ENCODE measurements at places on chromosomes 7 and 10.

- no peak for DNase-seq
These were observed 26.8 kb downstream of the TLX1 start for GRCh38 chr10:101157756-101158458.

- DNase-seq, result no peak
These were observed 81.8 kb upstream of the CAV2 start for GRCh38 chr7:116417593-116418345.

- DNase-seq, result no peak
These were observed 46.3 kb downstream of the PHYHIPL start for GRCh38 chr10:59222788-59223187.

DNA sequence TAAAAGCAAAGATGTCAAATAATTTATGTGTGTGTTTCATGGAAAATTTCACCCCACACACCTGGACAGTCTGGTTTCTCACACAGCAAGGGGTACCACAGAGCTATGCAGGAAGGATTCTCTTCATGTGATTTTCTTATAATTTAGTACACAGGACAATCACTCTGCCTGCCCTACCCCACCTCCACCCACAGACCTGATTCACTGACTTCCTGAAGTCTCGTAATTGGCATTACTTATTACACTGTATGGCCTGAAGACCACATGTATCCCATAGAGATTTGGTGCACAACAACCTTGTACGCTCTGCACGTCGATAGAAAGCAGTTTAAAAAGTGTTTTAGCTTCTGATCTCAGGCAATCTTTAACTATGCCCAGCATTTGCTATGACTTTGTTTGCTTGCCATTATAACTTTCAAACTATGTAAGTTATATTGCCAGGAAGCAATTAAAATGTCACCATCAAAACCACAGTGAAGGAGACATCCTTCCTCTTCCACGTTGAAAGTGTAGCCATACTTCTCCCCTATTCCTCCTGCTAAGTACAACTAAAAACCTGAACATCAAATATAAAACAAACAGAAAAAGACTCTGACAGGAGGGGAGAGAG, 279.4 kb upstream of the IMMP2L start:
- no peak for DNase-seq

DNA sequence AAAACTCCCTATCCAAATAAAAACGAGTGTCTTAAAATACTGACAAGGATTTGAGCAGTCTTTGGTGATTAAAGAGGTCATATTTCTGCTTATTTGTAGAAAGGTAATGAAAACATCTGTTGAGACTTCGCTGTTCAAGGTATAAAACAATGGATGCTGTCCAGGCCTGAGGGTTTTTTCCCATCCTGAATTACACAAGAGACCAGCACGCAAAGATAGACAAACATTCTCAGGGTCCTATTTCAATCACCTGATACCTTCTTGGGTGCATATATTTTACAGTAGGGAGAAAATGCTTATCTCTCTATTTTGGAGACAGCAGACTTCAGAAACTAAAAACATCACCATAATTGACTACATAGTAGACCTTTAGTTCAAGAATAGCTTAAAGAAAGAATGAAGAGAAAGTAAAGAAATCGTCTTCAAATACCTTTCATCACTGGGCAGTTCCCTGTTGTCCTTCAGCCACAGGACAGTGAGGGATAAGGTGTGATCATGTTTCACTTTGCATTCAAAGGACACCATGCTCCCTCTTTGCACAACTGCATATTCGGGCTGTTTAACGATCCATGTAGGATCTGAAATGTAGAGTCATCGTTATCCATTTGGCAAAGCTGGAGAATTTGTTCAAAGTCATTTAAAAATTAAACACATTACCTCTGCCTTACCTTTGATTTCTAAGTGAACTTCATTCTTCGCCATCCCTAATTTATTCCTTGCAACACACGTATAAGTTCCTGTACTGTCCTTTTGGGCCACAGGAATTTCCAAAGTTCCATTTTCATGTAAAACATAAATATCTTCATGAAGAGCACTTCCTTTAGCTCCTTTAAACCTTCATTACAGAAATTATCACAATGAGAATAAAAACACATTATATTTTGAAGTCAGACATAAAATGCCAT, 63.7 kb upstream of the LAMB4 start:
- DNase-seq, result no peak

- no peak for DNase-seq
These were observed 142.3 kb downstream of the JAZF1 start for GRCh38 chr7:28038175-28038797.

DNA sequence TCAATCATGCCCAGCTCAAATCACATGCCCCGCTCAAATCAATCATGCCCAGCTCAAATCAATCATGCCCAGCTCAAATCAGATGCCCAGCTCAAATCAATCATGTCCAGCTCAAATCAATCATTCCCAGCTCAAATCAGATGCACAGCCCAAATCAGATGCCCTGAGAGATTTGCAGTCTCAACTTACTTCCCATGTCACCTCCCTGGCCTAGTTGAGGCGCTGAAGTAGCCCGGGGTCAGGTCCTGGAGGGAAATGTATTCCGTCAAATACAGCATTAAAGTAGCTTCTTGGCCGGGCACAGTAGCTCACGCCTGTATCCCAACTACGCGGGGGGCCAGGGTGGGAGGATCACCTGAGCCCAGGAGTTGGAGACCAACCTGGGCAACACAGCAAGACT, 15.7 kb upstream of the PRKAR1B start:
- DNase-seq, result no peak

DNA sequence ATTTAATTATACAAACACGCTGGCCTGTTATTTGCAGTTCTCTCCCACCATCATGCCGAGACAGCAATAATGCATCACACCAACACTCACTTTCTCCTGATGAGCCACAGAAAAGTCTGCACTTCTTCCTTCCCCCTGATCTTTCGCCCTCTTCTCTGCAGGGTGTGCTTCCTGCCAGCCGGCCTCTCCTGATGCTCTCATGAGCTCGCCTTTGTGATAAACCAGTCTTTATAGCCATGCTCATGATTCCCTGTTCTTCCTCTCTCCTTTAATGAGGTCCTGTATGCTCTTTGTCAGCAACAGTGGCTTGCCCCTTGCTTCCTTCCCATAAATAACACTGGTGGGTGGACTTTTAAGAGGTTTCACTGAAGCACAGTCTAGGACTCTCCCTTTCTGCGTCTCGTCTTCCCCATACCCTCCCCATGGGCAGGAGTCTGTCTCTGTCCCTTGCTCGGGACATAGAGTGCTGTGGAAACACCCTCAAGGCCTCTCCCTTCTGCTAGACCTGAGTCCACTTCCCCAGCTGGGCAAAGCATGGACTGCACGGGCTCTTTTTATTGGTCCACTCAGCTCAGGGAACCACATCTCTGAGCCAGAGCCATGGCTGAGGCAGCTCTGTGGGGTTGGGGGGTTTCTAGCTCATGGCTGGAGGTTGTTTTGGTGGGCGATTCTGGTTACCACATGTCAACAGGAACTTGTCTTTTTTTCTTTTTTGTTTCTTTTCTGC, 133.9 kb downstream of the C10orf105 start:
- DNase-seq, result no peak

DNA sequence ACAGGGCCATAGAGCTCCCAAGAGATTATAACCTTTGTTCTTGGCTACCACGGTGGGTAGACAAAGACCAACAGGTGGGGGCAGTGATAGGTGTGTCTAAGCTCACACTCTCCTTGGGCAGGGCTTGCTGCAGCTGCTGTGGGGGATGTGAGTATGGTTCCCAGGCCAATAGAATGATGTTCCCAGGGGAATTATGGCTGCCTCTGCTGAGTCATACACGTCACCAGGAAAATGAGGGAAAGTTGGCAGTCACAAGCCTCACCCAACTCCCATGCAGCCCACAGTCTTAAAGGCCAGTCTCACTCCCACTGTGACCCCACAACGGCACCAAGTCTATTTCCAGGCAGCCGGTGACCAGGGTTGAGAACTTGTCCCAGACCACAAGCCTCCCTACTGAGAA, 453.4 kb upstream of the PODXL start:
- no peak for DNase-seq

Data from NCI-H524 treated with DMSO at 0.1 percent for 48 hours (cell line).